ENCODE measurements at places on chromosomes 16 and 17.

DNA sequence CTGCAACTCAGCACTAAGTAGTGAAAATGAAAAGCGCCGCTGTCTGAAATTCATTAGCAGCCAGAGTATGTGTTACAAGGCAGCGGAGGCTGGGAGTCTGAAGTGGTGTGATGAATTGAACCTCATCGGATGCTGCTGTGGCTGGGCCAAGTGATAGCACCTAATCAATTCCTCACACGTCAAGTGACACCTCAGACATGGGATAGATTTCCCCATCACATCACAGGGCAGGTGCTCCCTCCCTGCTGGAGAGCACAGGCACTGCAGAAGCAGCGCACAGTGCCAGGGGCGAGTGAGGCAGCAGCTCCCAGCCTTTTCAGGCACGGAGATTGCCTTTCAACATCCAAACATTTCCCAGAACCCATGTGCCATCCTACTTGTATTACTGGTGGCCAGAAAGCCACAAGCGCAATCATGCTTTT, 32.2 kb downstream of the DRC3 start:
- DNase-seq: no peak

- no peak for DNase-seq
Observed at GRCh38 chr17:45792995-45793755, 9.1 kb downstream of the CRHR1 start.

DNA sequence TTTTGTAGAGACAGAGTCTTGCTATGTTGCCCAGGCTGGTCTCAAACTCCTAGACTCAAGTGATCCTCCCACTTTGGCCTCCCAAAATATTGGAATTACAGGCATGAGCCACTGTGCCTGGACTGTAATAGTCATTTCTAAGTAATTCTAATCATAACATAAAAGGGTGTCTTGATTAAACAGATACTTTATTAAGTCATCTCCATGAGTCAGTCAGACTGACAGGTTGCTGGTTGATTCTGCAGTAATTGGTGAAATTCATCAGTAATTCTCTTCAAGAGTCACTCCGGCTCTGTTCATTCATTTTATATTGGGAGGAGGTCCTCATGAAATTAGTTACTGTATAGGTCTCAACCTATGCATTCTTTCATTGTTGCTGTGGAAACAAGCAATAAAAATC, 85.6 kb downstream of the SPECC1 start:
- DNase-seq: no peak

DNA sequence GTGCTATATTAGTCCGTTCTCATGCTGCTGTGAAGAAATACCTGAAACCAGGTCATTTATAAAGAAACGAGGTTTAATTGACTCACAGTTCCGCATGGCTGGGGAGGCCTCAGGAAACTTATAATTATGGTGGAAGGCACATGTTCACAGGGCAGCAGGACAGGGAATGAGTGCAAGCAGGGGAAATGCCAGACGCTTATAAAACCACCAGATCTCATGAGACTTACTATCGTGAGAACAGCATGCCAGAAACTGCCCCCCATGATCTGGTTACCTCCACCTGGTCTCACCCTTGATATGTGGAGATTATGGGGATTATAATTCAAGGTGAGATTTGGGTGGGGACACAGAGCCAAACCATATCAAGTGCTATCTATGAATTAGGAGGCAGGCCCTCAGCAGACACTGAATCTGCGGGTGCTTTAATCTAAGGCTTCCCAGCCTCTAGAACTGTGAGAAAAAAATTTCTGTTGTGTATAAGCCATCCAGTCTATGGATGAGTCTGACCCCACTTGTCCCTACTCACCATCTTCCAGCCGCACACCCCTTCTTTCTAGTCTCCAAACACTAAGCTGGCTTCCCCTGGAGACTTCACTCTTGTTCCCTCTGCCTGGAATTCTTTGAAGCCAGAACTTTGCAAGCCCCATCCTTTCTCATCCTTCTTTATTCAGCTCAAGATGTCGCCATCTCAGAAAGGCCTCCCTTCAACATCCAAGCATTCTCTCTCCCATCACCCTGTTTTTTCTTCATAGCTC, 772 bp upstream of the NUP93 start:
- no peak for DNase-seq

DNA sequence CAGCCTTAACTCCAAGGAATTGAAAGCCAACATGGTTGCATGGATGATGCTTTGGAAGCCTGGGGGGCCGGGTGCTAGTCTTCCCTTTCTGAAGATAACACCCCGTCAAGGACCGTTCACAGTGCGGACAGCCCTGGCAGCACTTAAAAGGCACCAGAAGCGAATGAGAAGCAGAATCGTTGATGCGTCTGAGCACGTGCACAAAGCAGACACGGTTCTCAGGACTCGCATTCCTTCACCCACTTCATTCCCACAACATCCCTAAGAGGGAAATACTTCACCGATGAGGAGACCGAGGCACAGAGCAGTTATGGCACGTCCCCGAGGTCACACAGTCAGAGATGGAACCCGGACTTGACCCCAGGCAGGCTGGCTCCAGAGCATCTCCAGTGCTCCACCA, 14.2 kb downstream of the TRPV1 start:
- DNase-seq: no peak

DNA sequence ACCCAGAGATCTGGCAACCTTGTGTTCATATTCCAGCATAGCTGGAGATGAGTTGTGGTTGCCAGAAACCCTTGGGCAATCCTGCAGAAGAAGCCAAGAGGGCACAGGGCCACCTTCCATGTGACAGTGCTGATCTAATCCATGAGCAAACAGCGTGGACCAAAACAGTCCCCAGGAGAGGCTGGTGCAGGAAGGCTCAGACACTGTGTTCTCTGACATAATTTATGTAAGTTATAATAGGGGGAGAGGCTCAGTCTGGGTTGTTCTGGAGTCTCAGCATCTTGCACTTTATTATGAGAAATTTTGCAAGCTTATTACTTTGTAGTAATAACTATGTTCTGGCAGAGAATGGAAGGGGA, 273.9 kb downstream of the HAPSTR1 start:
- DNase-seq: no peak

DNA sequence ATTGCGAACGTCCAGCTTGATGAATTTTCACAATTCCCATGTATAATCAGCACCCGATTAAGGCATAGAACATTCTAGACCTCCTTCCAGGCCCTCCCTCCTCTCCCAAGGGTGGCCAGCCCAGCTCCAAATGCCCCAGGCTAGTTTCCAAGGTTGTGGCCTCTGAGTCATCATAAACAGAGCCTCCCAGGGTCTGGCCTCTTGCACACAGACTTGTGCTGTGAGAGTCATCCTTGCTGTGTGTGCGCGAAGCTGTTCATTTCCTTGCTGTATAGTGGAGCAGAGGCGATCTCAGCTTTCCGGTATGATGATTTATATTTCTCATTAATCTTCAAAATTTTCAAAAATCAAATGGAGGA, 20.5 kb upstream of the JPH3 start:
- DNase-seq: no peak

GRCh38 chr16:85062323-85062722, 34.7 kb downstream of the KIAA0513 start:
- DNase-seq: no peak

- DNase-seq: no peak
Observed at GRCh38 chr16:26913851-26914250, 152.9 kb upstream of the C16orf82 start.

DNA sequence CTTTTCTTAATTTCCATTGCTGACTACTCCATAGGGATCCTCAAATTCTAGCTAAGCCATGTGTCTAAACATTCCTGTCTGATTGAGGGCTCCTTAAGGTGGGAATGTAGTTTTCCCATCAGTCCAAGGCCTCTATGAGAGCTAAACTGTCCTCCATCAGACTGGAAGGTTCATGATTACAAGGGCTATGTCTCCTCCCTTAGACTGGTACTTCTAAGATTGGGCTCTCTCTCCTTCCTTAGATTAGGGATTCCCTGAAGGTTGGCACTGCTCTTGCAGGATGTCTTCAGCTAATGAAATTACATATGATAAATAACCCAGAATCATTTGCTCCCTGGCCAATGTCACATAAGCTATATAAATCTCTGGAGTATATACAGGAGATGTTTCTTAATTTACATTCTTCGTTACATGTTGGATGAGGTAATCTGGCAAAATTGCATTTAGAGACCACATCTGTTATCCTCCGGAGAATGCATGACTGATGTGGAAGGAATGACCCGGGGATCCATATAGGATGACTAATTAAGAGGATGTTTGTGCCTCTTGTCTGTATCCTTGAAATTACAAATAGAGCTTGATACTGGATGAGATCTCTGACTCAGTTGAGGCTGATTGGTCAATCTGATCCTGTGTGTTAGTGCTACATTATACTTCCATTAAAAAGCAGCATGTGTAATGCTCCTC, 14.2 kb downstream of the B4GALNT2 start:
- DNase-seq: no peak

GRCh38 chr17:74345433-74346241, 16.0 kb downstream of the BTBD17 start:
- no peak for DNase-seq

DNA sequence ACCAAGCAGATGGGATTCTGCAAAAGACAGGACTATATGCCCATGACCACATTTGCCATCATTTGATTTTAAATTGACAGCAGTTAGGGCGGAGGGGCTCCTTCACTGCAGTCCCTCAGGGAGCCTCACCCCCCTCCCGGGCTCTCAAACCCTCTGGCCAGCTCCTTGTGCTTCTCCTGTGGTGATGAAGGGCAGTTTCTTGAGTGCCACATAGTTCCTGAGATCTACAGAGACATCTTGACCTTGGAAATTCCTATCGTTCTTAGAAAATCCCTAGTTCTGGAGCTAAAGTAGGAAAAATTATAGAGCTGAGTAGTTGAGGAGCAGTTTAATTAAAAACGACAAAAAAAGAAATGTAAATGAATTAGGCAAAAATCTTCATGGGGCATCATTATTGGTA, 231.5 kb downstream of the CCDC182 start:
- DNase-seq: no peak

- no peak for DNase-seq
Observed at GRCh38 chr17:14334276-14334840, 33.5 kb downstream of the HS3ST3B1 start.

DNA sequence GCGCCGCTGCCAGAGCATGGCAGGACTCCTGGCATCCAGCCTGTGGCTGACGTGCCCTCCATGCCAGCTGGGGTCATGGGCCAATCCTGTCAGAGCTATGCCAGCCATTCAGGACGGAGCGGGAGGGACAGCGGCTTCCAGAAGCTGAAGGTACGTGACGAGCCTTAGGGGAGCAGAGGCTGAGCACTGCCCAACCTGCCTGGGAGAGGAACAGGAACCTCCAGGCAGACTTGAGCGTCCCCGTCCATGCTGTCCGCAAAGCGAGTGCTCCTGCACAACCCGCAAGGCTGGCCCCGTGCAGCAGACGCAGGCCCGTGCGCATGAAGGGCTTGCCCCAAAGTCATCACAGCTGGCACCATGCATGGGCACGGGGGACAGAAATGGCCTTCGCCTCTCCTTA, 21.5 kb downstream of the NDUFAF8 start:
- DNase-seq: no peak

- DNase-seq: no peak
Observed at GRCh38 chr16:68289621-68290329, 21.0 kb downstream of the SLC7A6OS start.

DNA sequence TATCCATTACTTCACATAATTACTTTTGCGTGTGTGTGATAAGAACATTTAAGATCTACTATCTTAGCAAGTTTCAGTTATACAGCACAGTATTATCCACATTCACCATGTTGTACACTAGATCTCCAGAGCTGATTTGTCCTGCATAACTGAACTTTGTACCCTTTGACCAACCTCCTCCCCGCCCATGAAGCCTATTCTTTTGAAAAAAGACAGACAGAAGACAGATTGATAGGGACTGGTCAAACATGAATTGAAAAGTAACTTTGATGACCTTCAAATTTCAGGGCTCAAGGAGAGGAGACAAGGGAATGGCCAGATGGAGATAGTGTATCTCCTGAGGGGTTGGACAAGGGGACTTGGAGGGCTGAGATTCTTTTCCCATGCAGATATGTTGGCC, 96.3 kb downstream of the CMC2 start:
- no peak for DNase-seq

- no peak for DNase-seq
Observed at GRCh38 chr17:2390199-2390836, 10.5 kb downstream of the MNT start.

DNA sequence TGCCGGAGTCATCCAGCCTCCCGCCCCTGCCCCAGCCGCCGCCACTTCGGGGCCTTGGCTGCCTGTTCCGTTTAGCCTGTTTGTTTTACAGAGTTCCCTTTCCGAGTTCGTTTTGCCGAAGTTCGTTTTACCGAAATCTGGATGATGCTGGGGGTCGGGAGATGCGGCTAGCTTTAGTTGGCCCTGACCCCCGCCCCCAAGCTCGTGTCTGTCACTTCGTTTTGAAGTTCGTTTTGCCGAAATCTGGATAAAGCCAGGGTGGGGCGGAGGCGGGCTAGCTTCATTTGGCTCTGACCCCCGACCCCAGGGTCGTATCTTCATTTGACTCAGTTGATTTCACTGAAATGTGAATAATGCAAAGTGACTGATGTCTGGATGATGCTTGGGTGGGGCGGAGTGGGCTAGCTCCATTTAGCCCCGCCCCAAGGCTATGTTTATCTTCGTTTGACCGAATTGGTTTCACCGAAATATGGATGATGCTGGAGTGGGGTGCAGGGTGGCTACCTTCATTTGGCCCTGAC, 591 bp downstream of the PSMD7 start:
- DNase-seq: no peak

- no peak for DNase-seq
Observed at GRCh38 chr17:48113201-48113676, 5.7 kb downstream of the SNX11 start.

GRCh38 chr16:89847051-89847939, 19.0 kb downstream of the SPIRE2 start:
- DNase-seq: no peak

DNA sequence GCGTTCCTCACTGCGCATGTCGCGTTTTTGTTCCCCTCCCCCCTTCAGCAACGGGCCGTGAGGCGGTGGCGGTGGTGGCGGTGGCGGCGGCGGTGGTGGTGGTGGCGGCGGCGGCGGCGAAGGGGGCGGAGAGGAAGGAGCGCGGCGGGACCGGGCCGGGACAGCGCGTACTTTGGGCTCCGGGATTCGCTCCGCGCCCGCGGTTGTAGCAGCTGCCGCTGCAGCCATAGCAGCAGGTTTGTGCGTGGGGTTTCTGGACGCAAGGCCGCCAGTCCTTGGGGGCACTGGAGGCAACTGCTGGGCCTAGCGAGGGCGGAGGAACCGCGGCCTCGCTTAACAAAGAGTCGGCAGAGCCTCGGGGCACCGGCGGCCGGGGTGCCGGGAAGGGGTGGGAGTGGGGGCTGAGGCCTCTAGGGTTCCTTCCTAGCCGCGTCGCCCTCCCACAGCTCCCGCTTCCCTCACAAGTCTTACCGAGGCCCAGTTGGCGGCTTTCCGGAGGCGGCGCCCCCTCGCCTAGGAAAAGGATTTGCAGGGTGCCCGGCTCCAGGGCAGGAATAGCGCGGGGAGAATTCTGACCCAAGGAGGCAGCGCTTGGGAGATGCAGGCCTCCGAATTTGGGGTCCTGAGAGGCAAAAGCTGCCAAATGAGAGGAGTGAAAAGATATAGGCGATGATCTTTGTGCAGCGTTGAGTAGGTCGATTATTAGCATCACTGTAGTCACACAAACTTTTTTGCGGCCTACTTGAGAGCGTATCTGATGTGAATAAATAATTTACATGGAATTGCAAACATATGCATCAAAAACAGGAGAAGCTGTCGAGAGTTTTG, at the start of gene DDX42:
DDX42 (plus strand) TSS at position 30 of the 828 bp plus-strand sequence. CDS start 12,880 bp downstream, outside the sequence.
- peak; percentile 59 for DNase-seq

- DNase-seq: peak; percentile 45
Observed at GRCh38 chr17:75827308-75828075, 16.7 kb downstream of the UNC13D start.

GRCh38 chr16:68469796-68470460, 21.6 kb upstream of the SMPD3 start:
- DNase-seq: no peak

GRCh38 chr16:48525201-48526057, 84.6 kb downstream of the N4BP1 start:
- no peak for DNase-seq

- peak; percentile 9 for DNase-seq
Observed at GRCh38 chr16:70653809-70654771, 7.7 kb downstream of the IL34 start.
